ENCODE measurements at places on chromosomes 4 and X.

DNA sequence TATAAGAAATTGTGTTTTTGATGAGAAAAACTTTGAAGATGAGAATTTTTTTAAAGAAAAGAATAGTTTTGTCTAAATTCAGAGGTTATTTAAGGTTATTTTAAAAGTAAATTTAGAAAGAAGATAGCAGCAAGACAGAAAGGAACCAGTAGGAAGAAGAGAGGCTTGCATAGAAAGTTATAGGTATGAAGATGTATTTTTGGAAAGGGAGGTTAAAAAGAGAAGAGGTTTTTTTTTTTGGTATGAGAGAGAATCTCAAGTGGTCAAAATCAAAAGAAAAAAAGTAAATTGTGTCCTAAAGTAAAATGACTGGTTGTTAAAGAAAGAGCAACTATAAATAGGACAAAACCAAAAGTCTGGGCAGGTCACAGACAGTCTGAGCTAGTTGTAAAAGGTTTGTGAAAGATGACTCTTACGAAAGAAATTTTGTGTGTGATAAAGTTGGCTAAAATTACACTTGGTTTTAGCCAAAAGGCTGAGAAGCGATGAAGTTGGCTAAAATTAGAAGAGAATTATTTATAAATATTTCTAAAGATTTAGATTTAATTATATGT is 16.4 kb upstream of the EIF4E start:
- no peak for DNase-seq

DNA sequence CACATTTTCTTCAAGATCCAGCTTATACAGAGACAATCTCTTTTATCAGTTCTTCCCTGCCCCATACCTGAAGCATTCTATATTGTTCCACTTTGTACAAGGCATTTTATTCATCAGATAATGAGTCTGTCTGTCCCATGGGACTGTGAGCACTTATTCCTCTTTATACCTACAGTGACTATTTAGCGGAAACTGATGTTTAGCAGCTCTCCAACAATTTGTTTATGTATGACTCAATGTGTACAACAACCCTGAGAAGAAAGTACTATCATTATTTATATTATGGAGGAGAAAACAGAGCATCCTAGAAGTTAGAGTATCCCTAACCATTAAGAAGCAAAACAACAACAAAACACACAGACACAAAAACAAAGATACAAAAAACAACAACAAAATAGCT is 306.5 kb downstream of the PRDM5 start:
- DNase-seq: no peak

DNA sequence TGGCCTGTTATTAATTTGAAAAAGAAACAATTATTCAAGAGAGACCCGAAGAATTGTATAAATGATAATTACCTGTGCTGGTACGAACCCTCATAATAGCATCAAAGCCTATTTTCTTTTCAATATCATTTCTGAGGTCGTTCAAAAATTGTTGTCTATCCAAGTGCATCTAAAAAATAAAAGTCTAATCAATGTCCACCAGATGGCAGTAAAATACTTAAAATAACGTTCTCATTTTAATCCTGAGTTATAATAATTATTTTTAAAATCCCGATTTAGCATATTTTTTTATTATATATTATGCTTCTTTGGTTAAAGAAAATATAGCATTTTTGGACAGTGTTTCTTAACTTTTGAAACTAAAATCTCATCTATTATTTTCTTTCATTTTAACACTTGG is 55.7 kb downstream of the METTL14 start:
- DNase-seq: no peak

DNA sequence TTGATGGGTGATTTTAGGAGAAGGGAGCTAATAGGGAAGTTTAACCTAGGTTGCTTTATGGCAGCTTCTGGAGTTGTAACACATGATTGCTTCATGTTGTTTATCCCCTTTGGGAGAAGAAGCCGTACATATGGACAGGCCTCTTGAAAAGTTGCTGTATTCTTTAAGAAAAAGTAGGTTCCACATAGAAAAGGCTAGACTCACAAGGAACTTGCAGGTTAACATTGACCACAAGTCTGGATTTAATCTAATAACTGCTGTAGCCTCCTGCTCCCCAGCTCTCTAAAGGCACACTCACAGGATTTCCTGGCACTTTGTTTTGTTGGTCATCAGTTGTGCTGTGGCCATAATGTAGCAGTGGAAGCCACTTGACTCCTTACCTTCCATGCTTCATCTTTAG is 19.7 kb downstream of the FNIP2 start:
- DNase-seq: no peak

DNA sequence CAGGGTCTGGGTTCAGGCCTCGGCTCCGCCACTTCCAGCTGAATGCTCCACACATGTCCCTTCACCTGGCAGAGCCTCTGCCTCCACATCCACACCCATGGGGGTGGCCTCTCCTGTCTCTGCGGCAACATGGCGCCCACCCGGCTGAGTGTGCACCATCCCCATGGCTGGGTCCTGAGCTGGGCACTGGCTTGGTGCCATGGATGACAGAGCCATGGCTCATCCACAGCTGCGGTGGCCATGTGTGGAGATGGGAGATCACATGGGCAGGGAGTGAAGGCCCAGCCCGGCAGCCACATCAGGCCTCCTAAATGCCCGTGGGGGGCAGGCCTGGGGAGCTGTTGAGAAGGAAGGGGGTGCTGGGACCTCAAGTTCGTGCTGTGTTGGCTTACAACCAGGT is 213.7 kb downstream of the AFAP1 start:
- no peak for DNase-seq

- no peak for DNase-seq
These were observed 260.1 kb downstream of the EVC2 start for GRCh38 chr4:5448221-5448620.

GRCh38 chr4:8058031-8058479 is 100.6 kb downstream of the ABLIM2 start:
- no peak for DNase-seq

- no peak for DNase-seq
These were observed 16.7 kb downstream of the LGI2 start for GRCh38 chr4:25013756-25014661.

- DNase-seq: peak; percentile 84
These were observed 6.0 kb upstream of the WDR13 start for GRCh38 chrX:48591255-48591791.

DNA sequence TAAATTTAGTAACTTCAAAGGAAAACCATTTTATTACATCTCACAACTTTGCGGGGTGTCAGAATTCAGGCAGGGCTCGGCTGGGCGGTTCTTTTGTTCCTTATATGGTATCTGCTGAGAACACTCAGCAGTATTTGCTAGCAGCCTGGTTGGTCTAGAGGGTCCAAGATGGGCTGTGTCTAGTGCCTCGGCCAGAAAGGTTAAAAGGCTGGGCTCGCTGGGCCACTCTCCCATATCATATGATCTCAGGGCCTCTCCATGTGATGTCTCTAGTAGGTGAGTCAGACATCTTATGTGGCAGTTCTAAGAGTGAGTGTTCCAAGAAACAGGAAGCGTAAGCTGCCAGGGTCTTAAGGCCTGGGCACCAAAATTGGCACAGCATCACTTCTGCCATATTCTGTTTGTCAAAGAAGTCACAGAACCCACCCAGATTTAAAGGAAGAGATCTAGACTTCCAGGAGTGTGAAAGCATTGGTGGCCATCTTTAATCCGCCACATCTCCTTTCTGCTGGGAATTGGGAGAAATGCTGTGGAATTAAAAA is 100.9 kb upstream of the ATP6AP2 start:
- DNase-seq: no peak

DNA sequence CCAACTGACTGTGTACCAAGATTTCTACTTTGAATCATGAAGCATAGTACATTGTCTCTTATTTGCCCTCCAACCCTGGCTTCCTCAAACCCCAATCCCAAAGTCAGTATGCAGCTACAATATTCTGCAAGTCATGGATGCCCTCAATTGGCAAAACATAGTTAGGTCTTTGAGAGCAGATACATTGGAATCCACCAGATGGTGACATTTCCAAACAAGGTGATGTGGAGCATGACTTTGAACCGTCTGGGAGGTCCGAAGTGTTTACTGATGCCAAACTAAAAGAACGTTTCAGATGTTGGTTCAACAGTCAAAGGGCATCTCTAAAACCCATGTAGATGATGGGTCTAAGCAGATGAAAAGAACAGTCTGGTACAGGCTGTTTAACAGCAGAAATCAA is 43.7 kb upstream of the FRMD7 start:
- DNase-seq: no peak

- DNase-seq: no peak
These were observed 112.1 kb downstream of the CDKL5 start for GRCh38 chrX:18537524-18537923.

DNA sequence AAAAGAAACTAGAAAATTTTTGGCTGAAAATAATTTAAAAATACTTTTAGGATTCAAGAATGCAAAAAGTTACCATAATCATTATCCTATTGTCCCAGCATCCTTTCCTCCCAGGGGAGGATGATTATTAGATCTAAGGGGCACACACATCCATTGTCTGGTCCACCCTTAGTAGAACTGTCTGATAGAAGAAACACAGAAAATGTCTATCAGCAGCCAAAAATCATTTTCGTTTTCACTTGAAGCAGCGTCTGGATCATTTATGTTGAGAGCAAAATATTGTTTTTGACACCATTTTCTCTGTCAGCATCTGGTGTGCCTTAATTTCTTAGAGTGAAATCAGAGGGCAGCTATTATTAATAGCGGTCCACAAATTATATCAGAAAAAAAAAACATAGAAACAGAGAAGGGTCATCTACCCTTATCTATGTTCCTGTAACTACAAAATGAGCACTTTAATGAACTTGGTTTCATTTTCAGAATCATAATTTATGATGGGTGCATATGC is 446.3 kb downstream of the TRAM1L1 start:
- no peak for DNase-seq

DNA sequence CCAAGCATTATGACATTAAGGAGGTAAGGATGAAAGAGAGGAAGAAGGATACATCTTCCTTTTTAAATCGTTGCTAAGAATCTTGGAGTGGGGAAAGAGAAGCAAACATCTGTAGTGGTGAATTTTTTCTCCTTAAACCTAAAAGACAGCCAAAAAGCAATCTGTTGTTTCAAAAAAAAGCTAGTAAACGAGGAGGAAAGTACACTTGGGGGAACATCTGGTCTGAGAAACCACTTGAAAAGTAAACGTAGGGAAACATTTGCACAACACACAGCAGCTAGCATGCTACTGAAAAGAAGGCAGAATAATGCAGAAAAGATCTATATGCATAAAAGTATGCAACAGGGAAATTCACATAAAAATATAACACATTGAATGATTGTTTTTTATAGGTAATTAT is 1485.6 kb downstream of the PCDH19 start:
- DNase-seq: no peak

DNA sequence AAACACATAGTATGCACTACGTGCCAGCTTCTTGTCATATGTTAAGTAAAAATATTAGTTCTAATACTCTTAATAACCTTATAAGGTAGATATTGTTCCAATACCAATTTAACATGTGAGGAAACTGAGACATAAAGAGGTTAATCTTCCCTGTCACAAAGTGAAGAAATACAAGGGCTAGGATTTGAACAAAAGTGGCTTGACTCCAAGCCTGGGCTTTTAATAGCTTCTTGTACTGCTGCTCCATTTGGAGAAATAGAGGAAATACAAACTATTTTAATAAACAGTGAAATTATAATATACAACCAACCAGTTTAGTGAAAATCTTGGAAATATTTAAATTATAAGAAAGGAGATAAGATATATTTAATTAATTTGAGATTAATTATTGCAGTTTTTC is 33.2 kb downstream of the TLL1 start:
- DNase-seq: no peak

Measured in foreskin melanocyte (primary cell).